ENCODE measurements at places on chromosomes 7 and 10. TPM values are rescaled to one million over a fixed set of nuclear protein-coding genes. Genes with fewer than 3 reads are reported as not detected.

GRCh38 chr7:91504919-91505318 lies 240.7 kb downstream of the FZD1 start:
- no peak overlapping the region for H3K4me3 ChIP-seq
- no peaks in the 10 kb centered on the region for H3K4me1 ChIP-seq
- H3K36me3 ChIP-seq, result no peaks in the 10 kb centered on the region
- H3K27me3 ChIP-seq, result no peaks in the 10 kb centered on the region
- H3K27ac ChIP-seq, result no peak overlapping the region

DNA sequence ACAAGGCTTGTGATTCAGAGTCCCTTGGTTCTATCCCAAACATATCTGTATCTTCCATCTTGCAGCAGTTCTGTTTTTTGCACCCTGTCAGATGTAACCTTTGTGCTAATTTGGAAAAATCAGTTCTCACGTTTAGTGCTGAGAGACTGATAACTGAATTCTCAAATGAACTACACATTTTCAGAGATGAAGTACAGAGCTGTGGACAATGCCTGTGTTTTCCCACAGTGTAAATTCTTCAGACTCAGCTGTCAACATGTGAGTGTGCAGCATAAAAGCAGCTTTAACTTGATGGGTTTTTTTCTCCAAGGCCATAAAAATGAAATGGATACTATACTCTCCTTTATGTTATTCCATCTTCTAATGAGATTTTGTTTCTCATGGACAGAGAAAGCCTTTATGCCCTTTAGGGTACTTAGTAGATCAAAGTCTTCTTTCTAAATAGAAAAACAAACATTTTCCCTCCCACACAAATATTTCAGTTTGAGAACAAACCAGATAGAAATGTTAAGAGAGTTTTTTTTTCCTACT lies 150.9 kb downstream of the SEMA3A start:
- no peak overlapping the region for H3K27ac ChIP-seq
- no peak overlapping the region for H3K4me3 ChIP-seq
- no peaks in the 10 kb centered on the region for H3K27me3 ChIP-seq
- no peaks in the 10 kb centered on the region for H3K4me1 ChIP-seq
- no peak for DNase-seq
- no peaks in the 10 kb centered on the region for H3K36me3 ChIP-seq

CYP17A1 gene
- 0.52 TPM for total RNA-seq

GRCh38 chr7:52269669-52270068 lies 765.8 kb upstream of the POM121L12 start:
- H3K4me1 ChIP-seq, result no peaks in the 10 kb centered on the region
- no peak overlapping the region for H3K27ac ChIP-seq
- H3K27me3 ChIP-seq, result no peaks in the 10 kb centered on the region
- H3K36me3 ChIP-seq, result no peaks in the 10 kb centered on the region
- no peak for DNase-seq
- H3K4me3 ChIP-seq, result no peak overlapping the region

CDC14C gene
- total RNA-seq, result not detected

- H3K27ac ChIP-seq, result no peak overlapping the region
- no peak for DNase-seq
- H3K36me3 ChIP-seq, result no peaks in the 10 kb centered on the region
Observed at GRCh38 chr7:75869776-75870379, 9.0 kb upstream of the RHBDD2 start.

ASIC3 gene
- total RNA-seq, result 2.7 TPM

SCART1 gene
- 1.7 TPM for total RNA-seq

GRCh38 chr10:103327906-103328305 lies 23.0 kb downstream of the PCGF6 start:
- H3K36me3 ChIP-seq, result no peaks in the 10 kb centered on the region
- no peak overlapping the region for H3K27ac ChIP-seq

All from left lung (tissue), 14 donors.